ENCODE measurements at places on chromosomes 16 and 17.

- DNase-seq = no peak
Observed at GRCh38 chr16:13307851-13308250, 406.5 kb downstream of the SHISA9 start.

GRCh38 chr17:76085731-76086366 is 6.9 kb downstream of the ZACN start:
- DNase-seq = no peak

GRCh38 chr17:4980644-4981216 is 6.7 kb downstream of the CAMTA2 start:
- no peak for DNase-seq

- DNase-seq = no peak
Observed at GRCh38 chr16:87832137-87832527, 37.2 kb downstream of the SLC7A5 start.

GRCh38 chr16:78446992-78447563 is 347.6 kb downstream of the WWOX start:
- no peak for DNase-seq

- DNase-seq = no peak
Observed at GRCh38 chr16:3720418-3720817, 3.1 kb upstream of the TRAP1 start.

- DNase-seq = no peak
Observed at GRCh38 chr16:27226976-27227705, 23.8 kb downstream of the KDM8 start.
